NCI-H1436 (cell line): ENCODE measurements at places on chromosomes 4 and X.
A peak's percentile ranks its signal among the peaks of the same experiment; 100 is the strongest.

- DNase-seq = peak; percentile 5
These were observed 406.5 kb upstream of the CNKSR2 start for GRCh38 chrX:20967725-20968124.

DNA sequence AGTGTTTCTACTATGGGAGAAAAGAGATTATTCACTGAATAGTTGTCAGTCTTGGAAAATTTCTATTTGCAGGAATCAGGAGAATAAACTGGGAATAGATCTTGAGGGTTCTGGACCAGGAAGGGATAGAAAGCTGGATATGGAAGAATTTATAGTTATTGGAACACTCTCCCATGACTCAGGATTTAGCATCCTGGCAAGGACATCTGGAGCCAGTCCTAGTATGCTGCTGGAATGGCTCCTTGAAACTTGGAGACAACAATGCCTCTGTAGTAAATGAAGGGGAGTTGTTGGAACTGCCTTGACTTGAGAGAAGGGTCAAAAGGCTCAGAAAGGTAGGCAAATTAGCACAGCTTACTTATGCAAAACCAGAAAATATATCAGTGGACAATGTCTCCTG lies 23.5 kb upstream of the THOC2 start:
- DNase-seq = no peak

- DNase-seq = no peak
These were observed 337.3 kb upstream of the GNPDA2 start for GRCh38 chr4:45063696-45064095.

GRCh38 chrX:154032160-154032559 lies 12.5 kb upstream of the IRAK1 start:
- no peak for DNase-seq

DNA sequence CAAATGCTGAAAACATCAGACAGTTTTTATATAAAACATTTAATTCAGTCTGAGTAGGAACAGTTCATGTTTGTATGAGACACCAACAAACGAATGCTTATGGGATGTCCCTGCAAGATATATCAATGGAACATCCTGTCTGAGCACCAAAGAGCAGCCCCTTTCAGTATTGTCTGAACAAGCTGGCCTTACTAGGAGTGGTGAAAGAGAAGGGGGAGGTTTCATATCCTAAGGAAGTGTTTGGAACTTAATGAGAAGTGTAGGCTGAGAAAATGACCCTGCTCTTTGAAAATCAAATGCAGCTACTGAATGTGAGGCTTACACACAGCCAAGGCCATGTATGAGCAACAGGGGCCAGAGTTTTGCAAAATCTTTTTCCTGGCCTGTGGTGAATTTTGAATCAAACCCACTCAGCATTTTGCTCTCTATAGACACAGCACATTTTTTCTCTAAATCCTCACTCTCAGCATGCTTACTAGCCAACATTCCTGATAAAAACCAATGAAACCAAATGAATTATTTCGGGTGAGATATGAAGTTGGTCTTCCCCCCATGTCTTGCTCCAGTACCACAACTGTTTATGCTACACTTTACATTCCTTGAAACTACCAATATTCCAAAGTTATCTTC lies 119.4 kb downstream of the LUZP4 start:
- DNase-seq = no peak

- no peak for DNase-seq
These were observed 240.5 kb upstream of the HS3ST1 start for GRCh38 chr4:11669156-11669555.

DNA sequence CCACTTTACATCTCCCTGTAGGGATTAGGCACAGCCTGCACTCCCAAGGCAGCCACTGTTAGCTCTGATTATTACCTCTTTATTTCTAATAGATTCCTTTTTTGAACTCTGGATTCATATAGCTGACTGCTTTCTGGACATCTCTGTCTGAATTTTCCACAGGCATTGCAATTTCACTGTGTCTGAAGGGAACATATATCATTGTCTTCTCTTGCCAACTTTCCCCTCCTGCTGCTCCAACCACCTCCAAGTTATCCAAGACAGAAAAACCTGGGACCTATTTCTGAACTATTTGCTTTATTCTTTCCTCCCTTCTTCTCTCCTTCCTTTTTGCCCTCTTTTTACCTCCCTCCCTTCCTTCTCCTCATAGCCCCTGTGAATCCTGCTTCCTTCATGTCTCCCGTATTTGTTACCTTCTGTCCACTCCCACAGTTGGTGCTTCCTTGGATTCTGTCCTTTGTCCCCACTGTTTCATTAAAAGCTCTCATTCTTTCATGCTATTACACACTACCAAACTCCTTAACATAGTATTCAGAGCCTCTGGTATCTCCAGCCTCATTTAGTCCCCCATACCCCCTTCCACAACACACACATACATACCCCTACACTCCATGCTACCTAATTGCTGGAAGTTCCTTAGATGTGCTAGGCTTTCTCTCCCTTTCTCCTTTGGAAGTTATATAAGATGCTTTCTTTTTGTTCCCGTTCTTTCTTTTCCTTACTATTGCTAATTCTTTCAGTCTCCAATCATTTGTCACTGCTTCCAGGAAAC lies 34.7 kb downstream of the FGF2 start:
- no peak for DNase-seq

DNA sequence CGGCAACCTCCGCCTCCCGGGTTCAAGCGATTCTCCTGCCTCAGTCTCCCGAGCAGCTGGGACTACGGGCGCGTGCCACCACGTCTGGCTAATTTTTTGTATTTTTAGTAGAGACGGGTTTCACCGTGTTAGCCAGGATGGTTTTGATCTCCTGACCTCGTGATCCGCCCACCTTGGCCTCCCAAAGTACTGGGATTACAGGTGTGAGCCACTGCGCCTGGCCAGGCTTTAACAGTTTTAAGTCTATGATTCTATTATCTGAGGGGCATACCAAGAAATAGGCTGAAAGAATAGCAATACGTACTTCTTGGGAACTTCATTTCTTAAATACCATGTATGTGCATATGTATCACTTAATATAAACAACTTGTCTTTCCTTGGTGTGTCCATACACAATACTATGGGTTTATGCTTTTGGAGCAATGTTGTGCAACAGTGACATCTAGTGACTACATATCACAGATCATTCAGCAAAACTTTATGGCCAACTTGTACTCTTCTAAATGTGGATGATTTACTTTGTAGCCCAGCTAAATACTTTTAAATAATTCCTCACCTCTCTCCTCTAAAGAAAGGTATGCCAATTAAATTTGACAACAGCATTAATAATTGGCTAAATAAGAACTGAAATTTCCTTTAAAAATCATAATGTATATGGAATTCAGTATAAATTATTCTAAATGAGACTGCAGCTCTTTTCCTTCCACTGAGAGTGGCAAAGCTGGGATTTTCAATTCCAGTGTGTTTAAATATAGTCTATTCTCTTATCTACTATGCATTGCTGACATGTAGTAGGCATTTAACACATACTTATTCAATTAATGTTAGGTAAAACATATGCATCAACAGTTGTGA lies 10.4 kb downstream of the SLC9B1 start:
- peak; percentile 14 for DNase-seq

DNA sequence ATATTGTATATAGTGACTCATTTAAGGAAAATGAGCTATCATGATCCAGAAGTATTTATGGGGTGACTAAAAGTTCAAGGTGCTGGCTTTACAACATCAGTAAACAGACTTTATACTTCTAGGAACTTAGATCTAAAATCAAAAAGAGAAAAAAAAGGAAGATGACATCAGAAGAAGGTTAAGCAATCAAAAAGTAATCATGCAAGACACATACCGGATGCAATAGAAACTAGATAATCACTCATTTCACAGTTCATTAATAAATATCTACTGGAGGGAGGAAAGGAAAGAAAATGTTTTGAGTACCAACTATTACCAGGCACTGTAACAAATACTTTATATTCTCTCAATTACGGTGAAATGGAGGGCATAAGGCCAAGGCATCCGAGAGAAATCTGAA lies 276.4 kb downstream of the SPRY1 start:
- no peak for DNase-seq

DNA sequence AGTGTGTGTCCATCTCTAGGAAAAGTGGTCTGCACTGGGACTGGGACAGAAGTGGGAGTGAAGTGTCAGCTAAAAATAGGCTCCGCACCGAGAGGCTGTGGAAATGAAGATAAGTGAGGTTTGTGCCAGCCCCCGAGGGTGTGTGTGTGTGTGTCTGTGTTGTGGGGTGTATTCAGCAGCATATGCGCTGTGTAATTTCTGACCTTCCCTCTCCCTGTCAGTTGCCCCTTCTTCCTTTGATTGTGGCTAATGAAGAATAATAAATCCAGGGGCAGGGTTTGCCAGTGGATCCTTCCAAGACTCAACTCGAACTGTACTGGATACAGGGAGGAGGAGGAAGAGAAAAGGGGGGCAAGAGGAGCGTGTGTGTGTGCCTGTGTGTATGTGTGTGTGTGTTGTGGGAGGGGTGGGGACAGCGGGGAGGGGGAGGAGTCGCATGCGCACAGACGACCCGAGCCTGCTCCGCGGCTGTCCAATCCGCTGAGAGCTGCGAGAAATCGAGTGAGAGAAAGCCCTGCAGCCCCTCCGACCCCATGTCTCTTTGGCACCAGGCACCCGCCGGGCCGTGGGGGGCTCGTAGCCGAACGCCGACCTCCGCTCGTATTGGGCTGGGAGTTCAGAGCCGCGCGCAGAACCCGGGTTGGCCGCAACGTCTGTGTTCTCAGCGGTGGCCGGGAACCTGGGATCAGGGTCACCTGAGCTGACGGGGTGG lies 916 bp upstream of the POU4F2 start:
- no peak for DNase-seq

DNA sequence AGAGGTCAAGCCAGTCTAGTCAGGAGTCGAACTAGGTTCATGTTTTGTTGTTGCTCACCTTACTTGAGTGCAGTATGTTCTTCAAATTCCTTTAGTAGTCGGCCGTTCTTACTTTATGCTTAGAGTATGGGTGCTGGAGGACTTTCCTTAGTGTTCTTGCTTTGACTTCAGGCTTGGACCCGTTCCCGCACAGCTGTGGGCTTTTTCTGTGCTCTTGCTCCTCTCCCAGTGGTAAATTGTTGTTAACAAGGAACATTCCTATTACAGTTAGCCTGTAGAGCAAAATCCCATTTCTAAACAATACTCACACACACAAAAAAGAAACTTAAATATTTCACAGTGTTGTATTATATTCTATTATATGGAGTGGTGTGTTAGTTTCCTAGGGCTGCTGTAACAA lies 113.5 kb downstream of the RAP1GDS1 start:
- DNase-seq = no peak

DNA sequence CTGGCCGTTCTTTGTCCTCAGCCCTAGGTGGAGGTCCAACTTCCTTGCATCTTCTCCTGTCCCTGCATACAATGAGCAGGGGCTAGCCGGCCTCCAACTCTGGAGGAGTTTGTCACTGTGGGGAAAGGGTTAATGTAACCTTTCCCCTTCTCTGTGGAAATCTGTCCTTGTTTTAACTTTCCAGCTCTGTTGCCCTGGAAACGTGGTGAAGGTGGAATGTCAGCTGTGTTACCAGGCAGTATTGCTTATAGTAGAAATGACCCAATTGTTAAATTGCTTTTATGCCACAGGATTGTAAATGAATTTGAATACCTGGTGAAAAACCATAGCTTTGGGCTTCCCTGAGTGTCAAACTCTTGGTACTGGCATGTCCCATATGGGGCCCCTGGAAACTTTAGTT lies 131.6 kb upstream of the SCML1 start:
- DNase-seq = no peak

DNA sequence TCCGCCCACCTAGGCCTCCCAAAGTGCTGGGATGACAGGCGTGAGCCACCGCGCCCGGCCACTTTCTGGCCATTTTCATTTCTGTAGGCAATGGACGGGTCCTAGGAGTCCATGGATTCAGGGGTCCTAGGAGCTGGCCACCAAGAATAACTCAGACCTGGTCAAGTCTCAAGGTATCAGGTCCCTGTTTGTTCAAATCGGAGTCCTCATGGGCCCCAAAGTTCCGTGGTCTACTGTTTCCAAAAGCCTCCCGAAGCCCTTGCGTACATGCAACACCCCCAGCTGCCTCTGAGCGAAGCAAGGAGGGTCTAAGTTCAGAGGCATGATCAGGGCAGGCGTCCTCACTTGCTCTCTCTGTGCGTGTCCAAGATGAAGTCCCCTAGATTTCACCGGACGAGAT lies 30.1 kb downstream of the P2RY8 start:
- no peak for DNase-seq

- no peak for DNase-seq
These were observed 344.7 kb downstream of the GALNTL6 start for GRCh38 chr4:172157946-172158345.

DNA sequence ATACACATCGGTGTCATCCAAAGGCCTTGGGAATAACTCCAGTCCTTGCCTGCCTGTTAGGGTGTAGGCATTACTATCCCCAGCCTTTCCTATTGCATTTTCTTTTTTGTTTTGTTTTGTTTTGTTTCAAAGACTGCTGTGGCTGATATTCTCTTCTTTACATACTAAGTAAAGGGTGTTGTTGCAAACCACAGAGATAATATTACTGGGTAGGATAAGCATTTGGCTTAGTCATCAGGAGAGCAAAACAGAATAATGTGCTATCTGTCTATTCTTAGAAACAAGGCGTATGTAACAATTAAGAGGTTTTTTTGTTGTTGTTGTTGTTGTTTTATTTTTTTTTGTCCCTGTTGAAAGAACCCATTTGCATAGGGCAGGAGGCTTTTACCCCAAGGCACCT lies 41.8 kb downstream of the UGT2B28 start:
- DNase-seq = no peak

DNA sequence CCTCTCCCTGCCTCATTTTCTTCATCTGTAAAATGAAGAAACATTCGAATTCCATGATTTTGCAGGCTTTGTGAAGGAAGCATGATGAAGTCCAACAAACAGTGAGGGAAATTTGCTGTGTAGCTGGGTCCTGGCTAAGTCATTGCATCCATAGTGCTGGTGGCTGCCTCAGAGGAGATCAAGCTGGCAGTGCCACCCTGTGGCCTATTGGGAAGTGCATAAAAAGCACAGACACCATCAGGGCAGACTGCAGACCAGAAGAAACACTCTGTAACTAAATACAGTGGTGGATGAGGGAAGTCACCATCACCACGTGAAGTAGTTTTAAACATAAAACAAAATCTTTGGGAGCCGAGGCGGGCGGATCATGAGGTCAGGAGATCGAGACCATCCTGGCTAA lies 40.7 kb upstream of the DDX3X start:
- no peak for DNase-seq

DNA sequence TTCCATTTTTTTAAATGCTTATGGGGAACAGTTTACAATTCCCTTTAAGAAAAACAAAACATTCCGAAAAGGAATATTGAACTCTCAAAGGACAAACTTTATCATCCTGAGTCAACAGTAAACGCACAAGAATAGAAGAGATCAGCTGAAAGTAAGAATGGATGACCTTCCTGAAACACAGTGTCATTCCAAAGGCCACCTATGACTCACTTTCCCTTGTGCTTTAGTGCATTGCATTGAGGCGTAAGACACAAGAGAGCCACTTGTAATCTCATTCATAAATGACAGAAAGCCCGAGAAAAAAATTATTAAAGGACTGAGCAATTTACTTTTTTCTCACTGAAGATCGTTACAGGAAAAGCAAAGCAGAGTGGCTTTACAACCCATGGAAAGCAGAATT lies 1062.4 kb upstream of the DIAPH2 start:
- DNase-seq = no peak

- no peak for DNase-seq
These were observed 17.9 kb downstream of the NALF2 start for GRCh38 chrX:69522052-69522451.
